ENCODE measurements at places on chromosomes 7 and 10. TPM values are rescaled to one million over a fixed set of nuclear protein-coding genes. Genes with fewer than 3 reads are reported as not detected.

ZDHHC4 gene
- total RNA-seq = 52.1 TPM

HTRA1 gene
- 49.6 TPM for total RNA-seq

FAM241B gene
- 0.18 TPM for total RNA-seq

EBLN1 gene
- not detected for total RNA-seq

CPA2 gene
- total RNA-seq = not detected

CYP2C19 gene
- not detected for total RNA-seq

C10orf143 gene
- under 0.01 TPM for total RNA-seq

ELFN1 gene
- total RNA-seq = 0.89 TPM

PAX4 gene
- not detected for total RNA-seq

TACC2 gene
- total RNA-seq = 9.5 TPM

IRF5 gene
- total RNA-seq = not detected

UMAD1 gene
- 7.8 TPM for total RNA-seq

C7orf57 gene
- 0.18 TPM for total RNA-seq

NUTM2A gene
- total RNA-seq = not detected

SPDYE3 gene
- not detected for total RNA-seq

ASB13 gene
- total RNA-seq = 9.0 TPM

BRAF gene
- 12.2 TPM for total RNA-seq

TMEM243 gene
- total RNA-seq = 36.3 TPM

All from myometrial cell (primary cell).